ENCODE measurements at places on chromosomes 4 and X. TPM values are rescaled to one million over a fixed set of nuclear protein-coding genes. Genes with fewer than 3 reads are reported as not detected.

LONRF3 gene
- total RNA-seq = 5.0 TPM

DIPK2B gene
- not detected for total RNA-seq

RBMXL3 gene
- not detected for total RNA-seq

EXOSC9 gene
- 58.7 TPM for total RNA-seq

PPEF2 gene
- 0.21 TPM for total RNA-seq

ZBTB49 gene
- total RNA-seq = 4.5 TPM

JADE1 gene
- 38.2 TPM for total RNA-seq

SLC34A2 gene
- not detected for total RNA-seq

NPNT gene
- not detected for total RNA-seq

TTC29 gene
- not detected for total RNA-seq

MAOA gene
- total RNA-seq = 0.26 TPM

CT45A3 gene
- total RNA-seq = not detected

ADH1C gene
- not detected for total RNA-seq

VGLL1 gene
- not detected for total RNA-seq

All from activated naive CD4-positive, alpha-beta T cell treated with anti-CD3 and anti-CD28 coated beads for 36 hours (primary cell).